MV-4-11 (cell line): ENCODE measurements at places on chromosomes 4 and X.

DNA sequence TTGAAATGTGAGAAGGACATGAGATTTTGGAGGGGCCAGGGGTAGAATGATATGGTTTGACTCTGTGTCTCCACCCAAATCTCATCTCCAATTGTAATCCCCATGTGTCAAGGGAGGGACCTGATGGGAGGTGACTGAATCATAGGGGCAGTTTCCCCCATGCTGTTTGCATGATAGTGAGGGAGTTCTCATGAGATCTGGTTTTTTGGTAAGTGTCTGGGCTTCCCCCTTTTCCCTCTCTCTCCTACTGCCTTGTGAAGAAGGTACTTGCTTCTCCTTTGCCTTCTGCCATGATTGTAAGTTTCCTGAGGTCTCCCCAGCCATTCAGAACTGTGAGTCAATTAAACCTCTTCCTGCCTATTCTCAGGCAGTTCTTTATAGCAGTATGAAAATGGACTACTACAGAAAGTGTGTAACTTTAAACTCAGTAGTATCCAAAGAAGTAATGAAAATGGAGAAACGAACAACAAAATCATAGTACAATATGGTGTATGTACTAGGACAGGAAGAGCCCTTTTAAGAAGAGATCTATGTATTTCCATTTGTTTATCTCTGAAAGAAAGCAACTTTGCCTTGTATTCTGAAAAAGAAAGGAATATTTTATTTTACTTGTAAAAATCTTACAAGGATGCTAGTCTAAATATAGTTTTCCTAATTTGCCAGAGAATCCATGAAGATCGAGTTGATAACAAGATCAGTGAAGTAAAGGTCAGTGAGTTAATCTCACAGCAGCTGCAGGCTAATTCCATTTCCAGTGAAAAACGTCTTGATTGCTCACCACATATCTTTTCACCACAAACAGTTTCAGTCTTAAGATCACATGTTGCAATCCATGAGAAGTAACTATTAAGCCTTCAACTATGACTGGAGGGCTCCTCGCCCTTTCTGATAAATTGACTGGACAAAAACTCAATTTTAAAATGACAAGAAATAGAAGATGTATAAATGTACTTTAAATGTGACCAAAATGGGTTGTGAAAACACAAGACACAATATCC, 20.5 kb downstream of the PKD2 start:
- peak; percentile 94 for DNase-seq

DNA sequence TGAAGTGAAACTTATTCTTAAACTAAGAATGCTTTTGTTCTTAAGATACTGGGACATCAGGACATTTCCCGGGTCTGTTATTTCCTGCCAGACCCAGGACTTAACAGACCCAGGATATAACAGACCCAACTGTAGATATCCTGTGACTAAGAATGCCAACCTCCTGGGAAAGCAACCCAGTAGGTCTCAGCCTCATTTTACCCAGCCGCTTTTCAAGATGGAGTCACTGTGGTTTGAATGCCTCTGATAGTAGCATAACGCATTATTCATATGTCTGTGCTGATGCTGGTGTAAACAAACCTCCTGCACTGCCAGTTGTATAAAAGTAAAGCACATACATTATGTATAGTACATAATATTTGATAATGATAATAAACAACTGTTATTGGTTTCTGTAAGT, 185.8 kb upstream of the GPRIN3 start:
- DNase-seq = no peak

DNA sequence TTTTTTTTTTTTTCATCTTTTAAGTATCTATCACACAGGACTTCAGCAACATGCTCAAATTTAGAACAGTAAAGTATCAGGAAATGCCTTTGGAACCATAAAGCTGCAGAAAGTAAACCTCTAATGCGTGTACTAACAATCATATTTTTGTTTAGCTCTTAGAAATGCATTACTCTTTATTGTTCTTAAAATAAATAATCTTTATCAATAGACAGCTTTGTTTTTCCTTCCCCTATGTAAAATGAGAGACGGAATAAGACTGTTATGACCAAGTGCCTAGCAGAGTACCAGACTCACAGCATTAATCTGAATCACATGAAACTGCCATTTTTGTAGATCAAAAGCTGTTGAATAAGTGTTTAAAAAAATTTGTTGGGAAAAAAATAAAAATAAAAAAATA, 50.5 kb upstream of the COL25A1 start:
- no peak for DNase-seq

DNA sequence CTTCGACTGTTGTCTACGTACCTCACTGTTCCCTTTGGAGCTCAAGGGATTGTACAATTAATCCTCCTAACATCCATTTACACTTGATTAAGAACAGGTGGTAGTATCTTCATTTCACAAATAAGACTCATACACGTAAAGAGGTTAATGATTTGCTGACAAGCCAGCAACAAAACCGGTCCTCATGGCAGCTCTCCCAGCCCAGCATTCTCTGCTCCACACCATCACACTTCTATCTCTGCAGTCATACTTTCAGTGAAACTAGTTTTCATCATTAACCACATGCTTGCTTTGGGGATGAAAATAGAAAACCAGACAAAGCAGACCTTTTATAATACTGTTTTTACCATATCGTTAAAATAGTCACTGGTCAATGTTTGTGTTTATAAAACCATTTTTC, 28.7 kb upstream of the CASK start:
- no peak for DNase-seq

DNA sequence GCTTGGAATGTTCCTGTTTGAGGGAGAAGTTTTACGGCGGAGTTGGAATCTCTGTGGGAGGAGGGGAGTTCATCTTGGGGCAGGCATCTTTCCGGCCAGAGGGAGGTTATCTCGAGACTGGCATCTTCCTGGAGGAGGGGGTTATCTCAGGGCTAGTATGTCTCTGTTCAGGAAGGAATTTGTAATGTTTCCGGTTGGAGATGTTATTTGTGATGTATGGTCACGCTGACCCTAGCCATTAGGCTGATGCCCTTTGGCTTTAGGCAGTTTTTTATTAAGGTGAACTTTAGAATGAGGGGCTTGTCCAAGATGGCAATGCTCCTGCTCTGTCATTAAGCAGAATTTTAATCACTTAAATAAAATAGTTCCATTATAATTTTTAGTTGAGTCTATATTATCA, 449.7 kb downstream of the PCDH10 start:
- DNase-seq = no peak

DNA sequence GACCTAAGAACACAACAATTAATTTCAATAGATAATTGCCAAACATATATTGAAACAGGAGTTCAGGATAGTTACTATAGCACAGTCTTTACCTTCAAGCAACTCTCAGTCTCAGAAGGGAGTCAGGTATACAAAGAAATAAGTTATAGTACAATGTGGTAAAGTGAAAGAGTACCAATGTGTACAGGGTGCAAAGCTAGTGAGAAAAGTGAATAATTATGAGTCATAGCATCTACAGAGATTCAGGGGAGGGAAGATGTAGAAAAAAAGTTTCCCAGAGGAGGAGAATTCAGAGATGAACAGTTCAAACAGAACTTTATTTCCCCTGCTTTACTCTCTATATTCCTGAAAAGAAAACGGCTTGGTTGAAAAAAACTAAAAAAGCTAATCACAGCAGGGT, 22.7 kb upstream of the DKK2 start:
- no peak for DNase-seq

- DNase-seq = no peak
Observed at GRCh38 chr4:85806334-85806733, 331.4 kb downstream of the ARHGAP24 start.

DNA sequence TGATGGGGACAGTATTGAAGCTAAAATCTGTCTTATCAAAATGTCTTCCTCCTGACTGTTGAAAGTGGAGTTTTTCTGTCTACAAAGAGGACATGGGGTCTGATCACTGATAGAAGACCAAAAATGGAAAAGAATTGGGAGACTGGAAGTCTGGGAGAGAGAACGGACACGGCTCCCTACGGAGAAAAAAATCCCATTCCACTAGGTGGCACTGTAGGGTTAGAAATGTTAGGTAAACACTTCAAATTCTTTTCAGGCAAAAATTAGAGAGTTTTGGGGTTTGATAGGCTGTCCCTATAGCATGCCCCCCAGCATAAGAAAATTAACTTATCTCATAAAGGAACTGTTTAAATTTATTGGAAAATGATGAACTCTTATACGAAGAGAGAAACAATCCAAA, 200.5 kb downstream of the FAM133A start:
- DNase-seq = no peak

DNA sequence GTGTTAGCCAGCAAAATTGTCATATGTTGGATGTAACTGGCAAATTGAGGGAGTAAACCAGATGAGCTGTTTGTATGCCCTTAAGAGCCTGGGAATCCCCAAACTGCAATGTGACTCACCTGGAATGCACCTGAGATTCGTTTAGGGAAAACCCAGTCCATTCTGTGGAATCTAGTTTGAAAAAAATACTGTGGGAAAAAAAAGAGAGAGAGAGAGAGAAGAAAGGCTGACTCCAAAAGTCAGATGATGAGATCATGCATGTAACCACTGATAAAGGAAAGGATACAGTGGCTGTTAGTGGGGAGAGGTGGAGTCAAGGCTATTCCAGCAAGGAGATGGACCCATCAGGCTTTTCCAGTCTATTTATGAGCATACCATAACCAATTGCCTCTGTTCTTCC, 48.5 kb downstream of the SLC9A7 start:
- no peak for DNase-seq

- no peak for DNase-seq
Observed at GRCh38 chr4:5814421-5814820, 78.5 kb downstream of the CRMP1 start.

GRCh38 chr4:38623260-38623659, 40.7 kb upstream of the KLF3 start:
- no peak for DNase-seq

- no peak for DNase-seq
Observed at GRCh38 chr4:107740950-107741701, 21.1 kb upstream of the PAPSS1 start.

DNA sequence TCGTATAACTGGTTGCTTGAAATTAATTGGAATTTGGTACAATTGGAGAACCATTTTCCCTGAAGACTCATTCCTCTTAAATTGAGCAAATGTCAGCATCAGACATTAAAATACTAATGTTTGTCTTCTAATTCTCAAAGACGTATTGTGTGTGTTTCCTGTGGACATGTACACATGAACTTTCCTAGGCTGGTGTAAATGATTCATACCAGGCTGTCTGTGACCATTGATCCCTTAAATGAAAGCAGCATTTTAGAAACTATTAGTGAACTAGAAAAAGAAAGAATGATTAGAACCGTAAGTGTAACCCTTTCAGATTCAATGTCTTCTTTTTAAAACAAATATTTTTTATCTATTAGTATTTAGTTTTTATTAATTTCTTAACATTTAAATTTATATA, 332.9 kb downstream of the PPP3CA start:
- no peak for DNase-seq

GRCh38 chr4:185697488-185697887, 114.5 kb downstream of the SORBS2 start:
- DNase-seq = no peak

- DNase-seq = peak; percentile 2
Observed at GRCh38 chrX:15299941-15300851, 15.2 kb downstream of the ASB11 start.

- DNase-seq = no peak
Observed at GRCh38 chr4:138233313-138234034, 8.7 kb downstream of the SLC7A11 start.

DNA sequence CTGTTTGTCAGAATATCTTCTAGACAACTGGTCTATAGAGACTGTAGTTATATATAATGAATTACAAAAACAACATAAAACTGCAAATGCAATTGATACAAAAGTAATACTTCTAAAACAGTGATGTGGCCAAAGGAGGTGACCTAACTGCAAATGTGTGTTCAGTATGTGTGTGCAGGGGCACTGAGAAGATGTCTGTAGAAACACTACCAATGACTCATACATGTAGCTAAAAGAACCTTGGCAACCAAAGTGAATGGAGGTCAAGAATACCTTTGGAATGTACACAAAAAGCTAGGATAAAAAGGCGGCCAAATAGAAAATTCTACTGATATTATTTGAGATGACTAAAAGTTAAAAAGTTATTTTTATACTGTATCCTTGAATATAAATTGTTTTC, 261.8 kb downstream of the CAMK2D start:
- DNase-seq = no peak

GRCh38 chr4:163462556-163462955, 11.0 kb downstream of the TKTL2 start:
- no peak for DNase-seq

GRCh38 chr4:178275671-178276360, 833.6 kb upstream of the AGA start:
- DNase-seq = no peak

GRCh38 chr4:180840142-180840541, 1403.1 kb upstream of the TENM3 start:
- no peak for DNase-seq

- DNase-seq = no peak
Observed at GRCh38 chr4:168695288-168695687, 198.4 kb downstream of the PALLD start.

- DNase-seq = no peak
Observed at GRCh38 chrX:136574548-136574947, 42.5 kb downstream of the VGLL1 start.

- DNase-seq = no peak
Observed at GRCh38 chr4:123438031-123438430, 41.4 kb downstream of the SPRY1 start.

DNA sequence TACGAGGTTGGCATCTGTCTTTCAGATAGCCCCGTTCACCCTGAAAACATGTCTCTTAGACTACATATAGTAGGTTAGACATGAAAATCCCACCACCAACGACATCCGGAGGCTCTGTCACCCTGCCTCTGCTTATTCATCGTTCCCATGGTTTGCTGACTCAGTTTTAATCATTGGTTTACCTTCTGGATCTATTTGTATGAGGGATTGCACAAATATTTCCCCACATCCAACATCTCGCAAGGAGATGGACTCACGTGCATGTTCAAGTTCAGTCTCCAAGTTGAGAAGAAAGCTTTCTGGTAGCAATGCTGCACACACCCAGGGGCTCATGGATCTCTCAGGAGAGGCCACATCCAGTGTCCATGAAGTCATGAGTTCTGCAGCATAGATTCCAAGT, 10.8 kb downstream of the CETN2 start:
- DNase-seq = no peak

DNA sequence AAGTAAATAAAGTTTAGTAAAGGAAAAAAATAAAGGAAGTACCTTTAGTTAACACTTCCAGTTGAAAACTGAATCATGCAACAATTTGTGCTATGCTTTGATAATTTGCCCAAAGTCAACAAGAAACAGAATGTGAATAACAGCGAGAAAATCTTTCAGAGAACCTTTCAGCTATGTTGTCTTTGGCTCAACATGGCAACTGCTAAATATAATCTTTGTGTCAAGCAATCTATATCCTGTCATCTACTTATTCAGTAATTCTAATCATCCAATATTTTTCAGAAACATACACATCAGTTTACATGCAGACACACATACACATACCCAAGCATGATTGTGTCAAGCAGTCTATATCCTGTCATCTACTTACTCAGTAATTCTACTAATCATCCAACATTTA, 136.0 kb upstream of the PABPC4L start:
- no peak for DNase-seq

DNA sequence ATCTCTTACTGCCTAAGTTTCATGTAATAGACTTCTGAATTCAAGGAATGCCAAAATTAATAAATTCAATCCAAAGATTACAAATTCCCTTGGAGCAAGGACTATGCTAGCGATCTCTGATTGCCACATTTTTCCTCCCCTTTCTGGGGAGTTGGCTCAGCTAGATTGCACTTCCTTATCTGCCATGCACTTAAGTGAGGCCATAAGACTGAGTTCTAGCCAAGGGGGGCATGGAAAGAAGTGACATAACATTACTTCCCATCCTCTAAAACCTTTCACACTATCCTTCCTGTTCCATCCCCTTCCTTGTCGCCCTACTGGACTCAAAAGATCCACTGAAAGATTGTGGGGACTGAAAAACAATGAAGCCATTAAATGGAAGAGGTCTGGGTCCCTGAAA, 53.8 kb upstream of the TXK start:
- peak; percentile 45 for DNase-seq
